ENCODE measurements at places on chromosomes 3 and 15.

- no peak for DNase-seq
These were observed 39.7 kb downstream of the CA12 start for GRCh38 chr15:63341898-63342297.

- no peak for DNase-seq
These were observed 60.6 kb downstream of the CD200R1L start for GRCh38 chr3:112786002-112786590.

- no peak for DNase-seq
These were observed 77.0 kb upstream of the SLC12A8 start for GRCh38 chr3:125289429-125289981.

- peak; percentile 47 for DNase-seq
These were observed 579.4 kb upstream of the TBL1XR1 start for GRCh38 chr3:177776661-177777101.

DNA sequence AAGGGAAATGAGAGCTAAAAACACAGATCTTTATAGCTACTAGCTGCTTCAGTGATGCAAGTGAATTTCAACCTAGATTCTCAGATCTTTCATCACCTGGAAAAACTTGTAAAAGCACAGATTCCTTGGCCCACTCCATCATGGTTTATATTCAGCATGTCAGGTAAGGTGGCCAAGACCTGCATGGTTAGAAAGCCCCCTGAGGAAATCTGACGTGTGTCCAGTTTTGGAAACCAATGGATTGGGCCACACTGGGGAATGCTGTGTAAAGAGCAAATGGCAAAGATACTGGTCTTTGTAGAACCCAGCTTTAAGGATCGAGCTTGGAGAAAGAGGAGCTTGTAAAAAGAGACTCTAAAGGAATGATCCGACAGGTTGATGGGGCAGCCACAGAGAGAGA is 397.0 kb upstream of the ARRDC4 start:
- DNase-seq = no peak

DNA sequence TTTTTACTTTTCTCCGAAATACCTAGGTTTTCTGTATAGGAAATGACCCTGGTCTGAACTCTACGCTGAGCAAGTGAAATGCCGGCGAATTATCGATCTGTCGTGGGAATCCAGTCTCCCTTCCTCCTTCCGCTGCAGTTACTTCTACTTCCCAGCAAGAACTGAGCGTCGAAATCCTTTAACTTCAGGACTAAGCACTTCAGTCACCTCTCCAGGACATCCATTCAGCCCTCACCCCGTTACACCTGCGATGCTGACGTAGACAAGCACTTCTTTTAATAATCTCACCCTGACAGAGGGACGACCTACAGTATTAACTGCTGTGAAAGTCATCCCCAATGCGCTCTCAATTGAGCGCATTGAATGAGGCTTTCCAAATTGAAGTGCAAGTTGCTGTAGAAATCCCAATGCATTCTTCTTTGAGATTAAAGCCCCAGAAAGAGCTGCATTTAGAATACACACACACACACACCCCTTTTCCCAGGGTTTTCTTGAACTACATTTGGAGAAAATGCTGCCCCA is 1.3 kb downstream of the TOP2B start:
- DNase-seq = peak; percentile 59
